Pancreas (tissue), 10 donors: ENCODE measurements at places on chromosomes 16 and 17.

DNA sequence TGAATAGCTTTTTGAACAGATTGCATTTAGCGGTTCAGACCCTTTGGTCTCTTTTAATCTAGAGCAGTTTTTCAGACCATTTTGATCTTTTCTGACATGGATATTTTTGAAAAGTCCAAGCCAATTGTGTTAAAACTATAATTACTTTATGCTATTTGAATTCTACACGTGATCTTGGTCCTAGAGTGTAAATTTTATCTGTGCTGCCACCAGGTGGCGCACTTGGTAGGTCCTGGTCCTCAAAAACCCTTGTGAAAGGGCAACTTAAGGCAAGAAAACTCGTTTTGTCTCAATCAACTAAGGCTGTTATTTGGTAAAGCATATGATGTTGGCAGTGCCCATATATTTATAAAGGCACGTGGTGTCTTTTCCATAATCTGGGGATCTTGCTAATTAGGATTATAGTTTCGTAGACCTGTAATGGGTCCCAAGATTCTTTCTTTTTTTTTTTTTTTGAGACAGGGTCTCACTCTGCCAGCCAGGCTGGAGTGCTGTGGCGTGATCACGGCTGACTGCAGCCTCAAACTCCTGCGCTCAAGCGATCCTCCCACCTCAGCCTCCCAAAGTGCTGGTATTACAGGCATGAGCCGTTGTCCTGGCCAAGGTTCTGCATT lies 43.9 kb upstream of the TEX2 start:
- peak; percentile 59 for DNase-seq

GRCh38 chr17:80358131-80358530 lies 56.8 kb upstream of the ENDOV start:
- DNase-seq: no peak

- DNase-seq: no peak
Observed at GRCh38 chr16:72894293-72895151, 153.4 kb downstream of the ZFHX3 start.

DNA sequence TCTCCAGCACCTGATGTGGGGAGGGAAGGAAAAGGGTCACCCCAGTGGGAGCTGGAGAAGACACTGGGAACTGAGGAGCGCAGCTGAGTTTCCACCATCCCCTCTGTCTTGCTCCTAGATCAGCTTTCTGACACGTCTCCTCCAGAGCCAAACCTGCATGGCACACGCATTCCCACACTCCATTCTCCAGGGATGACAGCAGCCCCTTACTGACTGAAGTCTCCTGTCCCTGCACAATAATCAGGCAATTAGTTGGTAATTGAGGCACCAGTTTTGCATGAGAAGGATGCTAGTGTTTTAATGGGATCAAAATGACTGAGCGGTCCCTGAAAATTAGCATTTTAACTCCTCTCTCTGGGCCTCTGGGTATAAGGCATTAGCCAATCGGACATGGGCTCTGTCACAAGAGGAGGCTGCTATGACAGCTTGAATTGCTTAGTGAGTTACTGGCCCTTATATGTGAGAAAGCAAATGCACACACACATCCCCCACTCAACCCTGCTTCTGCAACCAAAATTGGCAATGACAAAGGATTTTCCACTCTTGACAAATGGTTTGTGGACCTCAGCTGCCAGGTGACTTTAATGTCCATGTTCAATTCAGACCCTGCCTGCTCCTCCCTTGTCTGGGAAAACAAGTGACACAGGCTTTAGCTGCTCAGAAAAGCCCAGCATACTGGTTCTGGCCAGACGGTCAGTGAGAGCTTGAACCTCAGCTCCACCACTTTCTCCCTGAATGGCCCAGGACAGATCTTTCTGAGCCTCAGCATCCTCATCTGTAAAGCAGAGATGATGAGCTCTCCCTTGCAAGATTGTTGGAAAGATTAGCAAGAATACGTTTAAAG lies 57.2 kb upstream of the SREBF1 start:
- no peak for DNase-seq

DNA sequence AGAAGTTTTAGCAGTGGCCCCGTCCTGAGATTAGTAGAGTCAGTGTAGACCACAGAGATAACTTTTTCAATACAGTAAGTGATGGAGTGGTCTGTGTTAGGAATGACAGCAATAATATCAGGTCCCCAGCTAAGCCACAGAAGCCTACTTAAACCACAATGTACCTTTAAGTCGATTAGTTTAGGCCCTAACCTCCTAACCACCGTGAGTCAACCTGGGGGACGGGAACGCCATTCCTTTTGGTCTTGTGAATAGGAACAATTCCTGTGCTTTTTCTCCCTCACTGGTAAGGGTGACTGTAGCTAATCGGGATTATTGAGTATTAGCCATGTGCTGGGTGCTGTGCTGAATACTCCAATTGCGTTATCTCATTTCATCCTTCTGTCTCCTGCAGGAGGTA lies 14.0 kb downstream of the YPEL2 start:
- DNase-seq: no peak

DNA sequence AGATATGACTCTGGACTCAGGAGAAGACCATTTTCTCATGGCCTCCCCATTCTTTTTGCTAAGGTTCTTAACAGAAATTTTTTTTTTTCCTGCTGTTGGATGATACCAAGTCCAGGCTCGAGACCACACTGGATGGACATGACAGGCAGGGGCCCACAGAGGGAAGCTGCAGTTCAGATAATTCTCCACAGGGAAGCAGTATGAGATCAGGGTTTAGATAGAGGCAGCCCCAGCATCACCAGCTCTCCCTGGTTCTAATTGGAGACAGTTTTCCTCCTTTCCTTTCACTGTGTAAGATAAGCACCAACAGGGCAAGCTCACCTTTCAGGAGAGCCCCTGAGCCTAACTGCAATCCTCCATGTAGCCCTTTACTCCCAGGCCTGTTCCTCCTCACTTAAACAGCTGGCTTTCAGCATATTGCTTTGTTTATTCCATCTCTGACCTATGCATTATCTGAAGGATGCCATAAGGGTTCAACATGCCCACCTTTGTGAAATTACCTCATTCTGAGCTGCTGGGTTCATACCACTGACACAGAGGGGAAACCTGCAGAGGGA lies 108.1 kb downstream of the SNX11 start:
- DNase-seq: no peak

DNA sequence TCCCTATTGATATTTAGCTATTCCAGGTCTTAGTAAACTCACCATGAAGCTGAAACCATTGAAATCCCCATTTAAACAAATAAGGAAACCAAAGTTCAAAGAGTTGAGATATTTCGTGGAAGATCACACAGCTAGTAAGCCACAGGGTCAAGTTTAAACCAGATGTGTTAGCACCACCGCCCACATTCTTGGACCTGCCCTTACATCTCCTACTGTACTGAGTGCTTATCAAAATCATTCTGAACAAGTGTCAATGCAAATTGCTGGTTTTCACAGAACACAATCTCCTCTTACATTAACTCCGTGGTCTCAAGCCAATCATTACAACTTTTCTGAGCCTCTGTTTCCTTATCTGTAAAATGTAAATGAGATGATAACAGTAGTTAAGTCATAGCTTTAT lies 676.2 kb downstream of the CDH11 start:
- DNase-seq: no peak

DNA sequence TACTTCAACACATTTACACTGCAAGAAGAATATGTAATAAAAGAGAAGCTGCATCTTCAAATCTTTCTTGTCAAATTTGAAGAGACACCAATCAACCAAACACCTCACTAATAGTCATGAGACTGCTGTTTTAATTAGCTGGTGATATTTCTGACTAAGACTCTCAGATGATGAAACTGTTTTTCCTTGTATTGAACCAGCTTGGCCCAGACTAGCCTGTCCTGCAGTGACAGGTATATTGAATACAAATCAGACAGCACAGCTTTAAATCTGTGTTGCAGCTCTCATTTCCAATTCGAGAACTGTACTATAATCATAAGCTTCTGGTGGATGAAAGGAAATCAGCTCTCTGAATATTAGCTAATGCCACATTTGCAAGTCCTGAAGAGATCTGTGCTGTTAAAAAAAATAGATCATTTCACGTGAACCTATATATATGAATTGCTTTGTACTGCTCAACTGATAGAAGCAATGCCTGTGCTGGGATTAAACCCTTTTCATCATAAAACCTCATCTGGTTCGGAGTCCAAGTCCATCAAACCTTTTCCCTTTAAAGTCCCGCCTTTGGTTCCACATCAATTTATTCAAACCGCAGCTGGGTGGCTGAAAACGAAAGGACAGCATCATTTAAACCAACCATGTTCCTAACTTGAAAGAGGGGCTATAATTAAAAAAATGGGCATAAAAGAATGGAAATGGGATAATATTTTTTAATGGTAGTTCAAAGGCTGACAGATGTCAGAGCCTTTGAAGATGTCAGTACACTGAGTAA lies 306.2 kb downstream of the CEP112 start:
- DNase-seq: no peak

DNA sequence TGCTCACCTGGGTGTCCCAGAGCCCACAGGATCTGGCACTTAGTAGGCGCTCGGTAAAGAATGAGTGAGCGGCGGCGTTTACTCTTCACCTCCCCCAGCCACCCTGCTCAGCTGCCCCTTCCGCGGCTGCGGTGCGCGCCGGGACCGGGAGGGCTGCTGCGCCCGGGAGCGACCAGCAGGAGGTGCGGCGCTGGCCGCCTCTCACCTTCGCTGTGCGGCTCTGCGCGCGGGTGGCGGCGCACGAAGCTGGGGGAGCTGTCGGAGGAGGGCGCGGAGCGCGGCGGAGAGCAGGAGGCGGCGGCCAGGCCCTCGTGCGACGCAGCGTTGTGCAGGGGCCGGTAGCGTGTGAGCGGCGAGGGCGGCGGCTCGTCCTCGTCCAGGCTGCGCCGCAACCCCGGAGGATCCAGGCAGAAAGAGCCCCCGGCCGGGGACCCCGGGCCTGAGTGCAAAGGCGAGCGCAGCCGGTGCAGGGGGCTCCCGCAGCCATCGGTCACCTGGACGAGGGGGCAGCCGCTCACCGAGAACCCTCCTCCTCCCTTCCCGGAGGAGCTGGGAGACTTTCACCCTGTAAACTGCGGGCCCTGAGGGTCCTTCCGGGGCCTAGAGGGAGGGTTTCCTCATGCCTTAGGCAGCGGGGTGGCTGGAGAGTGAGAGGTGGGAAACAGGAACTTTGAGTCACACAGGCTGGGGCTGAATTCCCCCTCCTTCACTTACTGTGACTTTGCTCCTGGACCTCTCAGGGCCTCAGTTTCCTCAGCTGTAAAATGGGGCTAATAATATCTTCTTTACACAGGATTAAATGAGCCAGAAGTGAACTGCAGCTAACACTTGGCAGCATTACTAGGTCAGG lies 12.5 kb downstream of the SAMD14 start:
- peak; percentile 73 for DNase-seq

GRCh38 chr17:66445229-66445628 lies 142.8 kb downstream of the PRKCA start:
- no peak for DNase-seq

DNA sequence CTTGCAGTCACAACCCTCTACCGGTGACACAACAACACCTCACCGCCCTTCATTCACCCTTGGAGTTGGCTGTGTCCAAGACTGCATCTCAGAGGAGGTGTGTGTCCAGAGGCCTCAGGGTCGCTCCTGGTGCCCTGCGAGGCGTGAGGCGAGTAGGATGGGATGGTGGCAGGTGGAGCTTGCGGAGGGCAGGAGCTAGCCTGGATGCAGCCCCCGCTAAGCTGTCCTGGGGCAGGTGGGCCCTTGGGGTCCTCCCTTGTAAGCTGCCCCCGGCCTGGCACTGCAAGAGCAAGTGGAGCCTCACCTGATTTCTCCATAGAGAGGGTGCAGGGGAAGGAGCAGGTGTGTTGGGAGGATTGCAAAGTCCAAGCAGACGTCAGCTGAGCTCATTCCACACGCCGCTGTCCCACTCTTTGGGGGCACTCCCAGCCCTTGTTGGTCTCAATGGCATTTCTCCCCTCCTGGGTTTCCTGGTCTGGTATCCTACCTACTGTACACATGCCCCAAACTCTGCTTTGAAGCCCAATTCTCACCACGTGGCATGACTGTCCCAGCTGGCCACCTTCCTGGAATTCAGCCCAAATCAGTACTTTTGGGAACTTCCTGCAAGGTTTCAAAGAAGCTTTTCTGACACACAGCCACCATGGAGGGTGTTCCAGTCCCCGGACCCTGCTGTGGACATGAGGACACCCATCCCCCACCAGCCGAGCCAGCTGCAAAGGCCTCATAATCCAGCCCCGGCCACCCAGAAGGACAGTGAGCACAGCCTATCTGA lies 18.1 kb upstream of the ICAM2 start:
- DNase-seq: no peak

GRCh38 chr17:67615011-67615561 lies 102.7 kb upstream of the NOL11 start:
- no peak for DNase-seq

- no peak for DNase-seq
Observed at GRCh38 chr16:19781226-19781625, 63.2 kb downstream of the IQCK start.

DNA sequence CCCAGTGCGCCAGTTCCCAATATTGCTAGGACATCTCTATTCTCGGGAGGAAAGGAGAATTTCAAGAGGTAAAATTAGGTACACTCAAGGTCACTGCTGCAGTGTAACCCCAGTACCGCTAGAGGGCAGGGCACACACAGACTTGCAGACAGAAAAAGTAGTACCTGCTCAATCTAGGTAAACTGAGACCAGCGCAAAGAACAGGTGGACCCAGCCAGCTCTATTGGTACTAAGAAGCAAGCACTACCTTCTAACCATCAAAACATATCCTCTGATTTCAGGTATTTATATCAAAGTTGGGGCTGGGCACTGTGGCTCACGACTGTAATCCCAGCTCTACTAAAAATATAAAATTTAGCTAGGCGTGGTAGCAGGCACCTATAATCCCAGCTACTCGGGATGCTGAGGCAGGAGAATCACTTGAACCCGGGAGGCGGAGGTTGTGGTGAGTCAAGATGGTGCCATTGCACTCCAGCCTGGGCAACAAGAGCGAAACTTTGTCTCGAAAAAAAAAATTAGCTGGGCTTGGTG lies 3.6 kb upstream of the WDR81 start:
- DNase-seq: peak; percentile 49

GRCh38 chr17:27862004-27862403 lies 31.2 kb downstream of the LYRM9 start:
- DNase-seq: no peak

DNA sequence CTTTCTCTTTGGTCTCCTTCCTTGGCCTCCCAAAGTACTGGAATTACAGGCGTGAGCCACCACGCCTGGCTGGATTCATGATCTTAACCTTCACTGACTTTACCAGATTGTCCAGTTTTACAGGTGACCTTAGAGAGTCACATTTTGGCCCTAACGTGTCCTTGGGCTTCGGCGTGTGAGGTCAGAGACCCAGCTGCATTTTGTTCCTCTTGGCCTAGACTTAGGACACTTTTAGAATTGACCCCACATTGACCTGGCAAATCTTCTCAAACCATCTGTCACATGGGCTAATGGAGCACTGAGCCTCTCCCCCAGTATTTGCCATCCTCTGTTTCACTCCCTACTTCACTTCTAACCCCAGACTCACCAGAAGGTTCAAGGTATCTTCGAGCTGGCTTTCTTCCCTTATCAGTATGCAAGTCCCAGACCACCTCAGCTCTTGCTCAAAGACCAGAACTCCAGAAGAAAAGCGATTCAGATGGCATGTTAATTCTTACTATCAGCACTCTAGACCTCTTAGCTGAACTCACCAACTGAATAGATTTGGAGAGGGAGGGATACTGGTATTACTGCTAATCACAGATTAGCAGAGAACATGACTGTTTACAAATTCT lies 1.7 kb upstream of the CYTH1 start:
- no peak for DNase-seq

- DNase-seq: no peak
Observed at GRCh38 chr16:35745191-35745590, 2285.8 kb downstream of the TP53TG3F start.

GRCh38 chr17:21034340-21035235 lies 8.2 kb downstream of the USP22 start:
- DNase-seq: no peak

GRCh38 chr16:57616876-57617275 lies 11.6 kb upstream of the ADGRG1 start:
- no peak for DNase-seq
